ENCODE measurements at places on chromosomes 16 and 17.

DNA sequence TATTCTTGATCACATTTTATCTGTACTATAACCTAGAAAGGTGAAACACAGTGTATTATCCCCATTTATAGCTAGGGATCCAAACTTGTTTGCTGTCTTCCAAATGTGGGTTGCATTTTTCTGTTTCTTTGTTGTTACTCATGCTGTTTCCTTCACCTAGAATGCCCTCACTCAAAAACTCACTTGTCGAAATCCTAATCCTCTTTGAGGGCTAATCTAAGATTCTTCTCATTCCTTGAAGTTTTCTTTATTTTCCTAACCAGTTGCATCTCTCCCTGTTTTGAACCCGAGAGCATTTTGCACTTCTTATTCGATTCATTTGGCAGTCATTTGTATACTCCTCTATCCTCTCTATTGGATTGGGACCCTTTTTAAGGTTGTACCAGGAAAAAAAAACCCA lies 9.6 kb downstream of the CALCOCO2 start:
- DNase-seq = no peak

DNA sequence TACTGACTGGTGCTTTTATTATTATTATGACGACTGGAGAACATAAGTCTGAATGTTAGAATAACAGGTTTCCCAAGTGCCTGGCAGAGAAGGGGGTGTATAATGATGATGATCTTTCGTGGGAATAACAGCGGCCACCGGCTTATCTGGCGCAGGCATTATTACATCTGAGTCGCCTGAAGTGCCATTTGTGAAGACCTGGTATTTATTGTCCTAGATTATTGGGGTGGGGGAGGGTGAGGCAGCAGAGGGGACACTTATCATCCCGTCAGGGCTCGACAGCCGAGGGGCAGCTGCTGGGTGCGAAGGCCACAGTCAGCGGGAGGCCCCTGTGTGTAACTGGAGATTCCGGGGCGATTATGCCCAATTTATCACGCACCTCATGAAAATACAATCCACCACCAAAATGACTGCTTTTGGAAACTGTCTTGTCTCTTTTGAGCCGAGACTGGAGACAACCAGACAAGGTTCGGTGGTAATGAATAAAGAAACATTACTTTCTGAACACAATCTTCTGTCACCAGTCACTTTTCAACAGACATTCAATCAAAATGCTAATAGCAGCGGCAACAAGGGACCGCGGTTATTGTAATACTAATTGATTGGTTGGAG lies 199.3 kb downstream of the CCDC182 start:
- DNase-seq = no peak

- DNase-seq = no peak
Observed at GRCh38 chr16:81973737-81974136, 37.5 kb downstream of the SDR42E1 start.

- DNase-seq = no peak
Observed at GRCh38 chr17:12250973-12251372, 230.3 kb downstream of the MAP2K4 start.

DNA sequence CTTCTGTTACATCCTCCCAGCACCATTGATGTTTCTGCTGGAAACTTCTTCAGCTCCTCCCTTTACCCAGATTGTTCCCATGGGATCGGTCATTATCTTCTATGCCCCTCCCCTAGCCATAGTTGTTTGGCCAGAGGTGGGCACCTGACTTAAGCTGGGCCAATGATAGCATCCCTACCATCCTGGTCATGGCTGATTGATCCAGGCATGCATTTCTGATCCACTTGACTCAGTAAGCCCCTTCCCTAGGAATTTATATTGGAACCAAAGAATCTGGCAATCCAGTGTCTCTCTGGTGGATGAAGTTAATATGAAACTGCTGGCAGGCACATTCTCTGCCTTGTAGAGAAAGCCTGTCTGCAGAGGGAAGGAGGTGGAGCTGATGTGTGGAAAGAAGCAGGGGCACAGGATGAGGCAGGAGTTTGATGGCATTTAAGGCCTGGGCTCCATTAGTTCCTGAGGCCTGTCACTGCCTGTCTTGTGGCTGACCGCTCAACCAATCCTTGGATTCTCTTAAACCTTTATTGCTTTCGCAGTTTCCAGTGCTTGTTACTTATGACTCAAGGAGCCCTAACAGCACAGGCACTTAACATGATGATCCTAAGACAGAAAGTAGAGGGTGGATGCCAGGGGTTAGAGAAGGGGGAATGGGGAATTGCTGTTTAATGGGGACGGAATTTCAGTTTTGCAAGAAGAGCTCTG lies 152.4 kb downstream of the ABCC12 start:
- DNase-seq = no peak

DNA sequence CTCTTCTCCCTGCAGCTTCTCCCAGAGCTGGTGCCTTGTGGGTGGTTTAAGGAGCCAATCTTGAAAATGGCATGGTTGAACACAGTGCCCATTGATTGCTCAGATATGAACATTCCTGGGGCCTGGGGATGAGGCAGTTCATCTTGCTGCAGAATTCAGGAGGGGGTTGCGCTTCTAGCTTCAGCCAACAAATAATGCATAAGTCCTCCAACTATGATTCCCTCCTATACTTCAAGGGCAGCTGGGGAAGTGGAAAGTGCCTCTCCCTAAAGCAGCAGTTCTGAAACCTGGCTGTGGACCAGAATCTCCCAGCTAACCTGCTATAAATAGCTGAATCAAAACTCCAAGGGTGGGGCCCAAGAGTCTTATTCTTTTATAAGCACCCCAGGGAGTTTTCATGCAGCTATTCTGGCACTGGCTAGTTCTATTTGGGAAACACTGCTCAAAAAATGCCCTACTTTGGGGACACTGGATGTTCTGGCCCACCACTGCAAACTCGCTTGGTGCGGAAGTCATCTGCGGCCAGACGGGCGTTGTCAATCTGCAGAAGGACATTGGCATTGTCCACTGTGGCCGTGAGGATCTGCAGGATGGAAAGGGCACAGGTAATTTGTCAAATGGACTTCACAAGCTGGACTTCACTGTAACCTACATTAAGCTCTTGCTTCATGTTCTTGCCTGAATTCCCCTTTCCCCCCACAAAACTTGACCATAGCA lies 130.3 kb downstream of the CCDC144A start:
- no peak for DNase-seq

DNA sequence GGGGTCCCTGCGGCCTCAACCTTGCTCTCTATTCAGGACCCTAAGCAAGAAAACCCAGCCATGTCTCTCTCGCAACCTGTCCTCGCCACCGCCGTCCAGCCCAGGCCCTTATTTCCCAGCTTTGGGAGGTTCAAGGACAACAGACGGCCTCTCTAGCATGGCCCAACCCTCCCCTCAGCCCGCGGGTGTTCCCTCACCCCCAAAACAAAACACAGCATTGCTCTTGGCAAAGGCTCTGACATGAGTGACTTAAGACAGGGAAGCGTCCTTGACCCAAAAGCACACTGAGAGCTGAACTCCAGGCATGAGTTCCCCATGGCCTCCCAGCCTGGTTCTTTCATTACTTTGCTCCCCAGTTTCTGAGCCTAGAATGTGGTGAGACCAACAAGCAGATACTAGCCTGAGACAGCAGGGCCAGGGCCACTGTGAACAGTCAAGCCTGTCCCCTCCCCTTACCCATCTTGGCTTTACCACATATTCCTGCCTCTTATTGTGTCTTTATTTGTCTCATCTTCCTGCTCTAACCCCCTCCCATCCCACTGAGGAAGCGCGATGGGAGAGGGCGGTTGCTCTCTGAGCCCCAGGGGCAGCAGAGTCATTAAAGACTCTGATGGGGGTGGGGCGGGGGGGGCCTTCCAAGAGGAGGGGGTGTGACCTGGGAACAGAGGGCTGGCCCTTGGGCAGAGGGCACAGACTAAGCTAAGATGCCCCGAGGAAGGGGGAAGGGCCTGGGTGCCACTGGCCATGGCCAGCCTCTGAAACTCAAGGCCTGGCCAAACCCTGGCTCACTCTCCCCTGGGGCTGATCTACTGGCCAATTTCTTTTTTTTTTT lies 11.8 kb downstream of the SREBF1 start:
- no peak for DNase-seq

- no peak for DNase-seq
Observed at GRCh38 chr17:37823996-37824395, 79.1 kb upstream of the HNF1B start.

DNA sequence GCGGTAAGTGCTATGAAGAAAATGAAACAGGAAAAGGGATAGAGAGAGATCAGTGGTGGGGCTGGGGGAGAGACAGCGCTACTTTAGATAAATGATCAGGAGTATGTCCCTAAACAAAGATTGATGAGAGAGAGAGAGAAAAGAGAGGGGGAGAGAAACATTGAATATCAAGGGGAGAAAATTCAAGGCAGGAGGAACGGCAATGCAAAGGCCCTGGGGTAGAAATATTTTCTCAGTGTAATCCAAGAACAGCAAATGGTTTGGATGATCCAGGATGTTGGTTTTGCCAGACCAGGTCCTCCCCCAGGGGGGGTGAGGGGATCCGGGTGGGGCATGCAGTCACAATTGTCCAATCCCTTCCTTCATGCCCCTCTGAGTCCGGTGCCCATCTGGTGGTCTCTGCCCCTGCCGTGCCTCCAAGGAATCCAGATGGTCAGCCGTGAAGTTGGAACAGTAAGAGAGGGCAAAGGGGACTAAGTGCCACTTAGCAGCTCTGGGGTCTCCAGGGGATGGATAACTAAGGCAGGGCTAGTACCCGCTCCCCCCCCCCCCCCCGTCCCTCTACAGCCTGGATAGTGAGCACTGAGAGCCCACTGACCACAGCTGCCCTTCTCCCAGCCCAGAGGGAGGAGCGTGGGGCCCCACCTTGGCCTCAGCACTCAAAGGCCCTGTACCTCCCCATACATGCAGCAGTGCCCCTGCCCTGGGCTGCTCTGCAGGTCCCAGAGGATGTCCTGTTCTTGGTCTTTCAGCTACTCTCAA lies 43.7 kb downstream of the TMEM132E start:
- no peak for DNase-seq

DNA sequence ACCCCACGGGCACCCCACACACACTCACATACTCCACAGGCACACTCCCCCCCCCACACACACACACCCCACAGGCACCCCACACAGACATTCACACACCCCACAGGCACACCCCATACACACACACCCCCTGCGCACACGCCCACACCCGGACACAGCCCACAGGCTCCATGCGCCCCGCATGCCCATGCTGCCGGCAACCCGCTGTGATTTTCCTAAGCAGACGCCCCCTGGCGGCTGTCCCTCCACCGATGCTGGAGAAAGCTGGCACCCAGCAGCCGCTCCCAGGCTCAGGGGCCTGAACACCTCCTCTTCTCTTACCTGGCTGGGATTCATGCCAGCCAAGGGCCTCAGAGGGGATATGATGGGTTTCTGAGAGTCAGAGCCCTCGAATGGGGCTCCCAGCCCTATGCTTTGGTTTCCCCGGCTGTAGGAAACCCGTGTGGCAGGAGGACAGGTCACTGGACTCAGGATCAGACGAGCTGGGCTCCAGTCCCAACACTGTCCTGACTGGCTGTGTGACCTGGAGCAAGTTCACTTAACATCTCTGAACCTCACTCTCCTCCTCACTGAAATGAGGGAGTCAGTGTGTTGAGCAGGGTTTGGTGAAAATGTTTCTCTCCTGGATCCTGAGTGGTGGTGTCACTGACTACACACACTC lies 19.6 kb upstream of the TNFRSF13B start:
- DNase-seq = peak; percentile 81

GRCh38 chr16:81319221-81319912 lies 4.6 kb downstream of the GAN start:
- DNase-seq = no peak

DNA sequence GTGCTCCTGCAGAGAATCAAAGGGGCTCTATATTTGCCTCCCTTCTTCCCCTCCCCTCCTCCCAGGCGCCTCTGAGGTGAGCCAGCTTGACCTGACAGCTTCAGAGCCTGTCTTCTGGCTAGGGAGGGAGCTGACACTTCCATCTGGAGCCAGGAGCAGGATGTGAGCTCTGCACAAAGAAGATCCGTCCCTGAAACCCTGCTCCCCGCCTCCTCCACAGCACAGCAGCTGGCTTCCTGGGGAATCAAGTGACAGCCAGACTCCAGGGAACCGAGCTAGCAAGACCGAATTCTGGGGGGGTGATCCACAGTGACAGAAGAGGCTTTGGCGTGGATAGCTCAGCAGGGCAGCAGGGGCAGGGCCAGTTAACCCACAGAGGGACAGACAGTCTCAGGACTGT lies 37.2 kb downstream of the CCDC182 start:
- no peak for DNase-seq

DNA sequence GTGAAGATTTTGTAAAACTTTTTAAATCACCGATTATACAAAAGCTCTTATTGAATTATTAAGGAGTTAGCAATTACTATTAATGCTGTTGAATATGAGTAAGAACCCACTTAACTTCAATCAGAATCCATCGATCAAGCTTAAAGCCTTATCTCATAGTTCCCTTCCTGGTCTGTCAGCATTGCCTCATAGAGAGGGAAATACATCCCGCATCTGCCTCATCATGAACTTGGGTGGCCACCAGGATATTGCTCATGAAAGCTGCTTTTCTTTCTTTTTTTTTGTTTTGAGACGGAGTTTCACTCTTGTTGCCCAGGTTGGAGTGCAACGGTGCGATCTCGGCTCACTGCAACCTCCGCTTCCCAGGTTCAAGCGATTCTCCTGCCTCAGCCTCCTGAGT lies 66.7 kb downstream of the PIGL start:
- DNase-seq = no peak

DNA sequence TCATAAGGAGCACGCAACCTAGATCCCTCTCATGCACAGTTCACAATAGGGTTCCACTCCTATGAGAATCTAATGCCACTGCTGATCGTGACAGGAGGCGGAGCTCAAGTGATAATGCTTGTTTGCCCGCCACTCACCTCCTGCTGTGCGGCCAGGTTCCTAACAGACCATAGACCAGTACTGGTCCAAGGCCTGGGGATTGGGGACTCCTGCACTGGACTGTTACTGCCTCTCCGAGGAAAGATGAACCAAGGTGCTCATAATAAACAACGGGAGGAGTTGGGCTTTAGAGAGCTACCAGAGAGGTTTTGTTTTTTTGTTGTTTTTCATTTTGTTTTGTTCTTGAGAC lies 58.2 kb downstream of the TK2 start:
- DNase-seq = no peak

DNA sequence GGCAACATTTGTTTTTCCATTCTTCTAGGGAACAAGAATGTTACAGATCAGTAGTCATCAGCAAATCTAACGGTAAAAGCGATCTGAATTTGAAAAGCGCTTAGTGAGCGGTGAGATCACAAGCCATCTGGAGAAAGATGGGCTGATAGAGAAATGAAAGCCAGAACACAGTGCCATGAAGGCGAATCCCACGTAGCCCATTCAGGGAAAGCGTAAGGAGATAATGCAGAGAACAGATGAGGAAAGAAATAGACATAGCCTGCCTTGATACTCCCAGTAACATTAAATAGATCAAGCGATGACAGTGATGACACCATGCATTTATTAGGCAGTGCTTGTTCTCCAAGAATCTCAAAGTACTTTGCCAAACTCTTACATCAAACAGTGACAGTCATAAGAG lies 183.1 kb upstream of the PSMD7 start:
- no peak for DNase-seq

- DNase-seq = peak; percentile 78
Observed at GRCh38 chr17:81733507-81734404, 21.7 kb downstream of the SLC25A10 start.

GRCh38 chr16:86768228-86768791 lies 190.0 kb downstream of the FOXL1 start:
- no peak for DNase-seq

- DNase-seq = no peak
Observed at GRCh38 chr16:6446370-6446769, 886.3 kb upstream of the RBFOX1 start.
